ENCODE measurements at places on chromosomes 4 and X.

GRCh38 chrX:13994104-13994503 is 35.6 kb downstream of the GEMIN8 start:
- DNase-seq = no peak

DNA sequence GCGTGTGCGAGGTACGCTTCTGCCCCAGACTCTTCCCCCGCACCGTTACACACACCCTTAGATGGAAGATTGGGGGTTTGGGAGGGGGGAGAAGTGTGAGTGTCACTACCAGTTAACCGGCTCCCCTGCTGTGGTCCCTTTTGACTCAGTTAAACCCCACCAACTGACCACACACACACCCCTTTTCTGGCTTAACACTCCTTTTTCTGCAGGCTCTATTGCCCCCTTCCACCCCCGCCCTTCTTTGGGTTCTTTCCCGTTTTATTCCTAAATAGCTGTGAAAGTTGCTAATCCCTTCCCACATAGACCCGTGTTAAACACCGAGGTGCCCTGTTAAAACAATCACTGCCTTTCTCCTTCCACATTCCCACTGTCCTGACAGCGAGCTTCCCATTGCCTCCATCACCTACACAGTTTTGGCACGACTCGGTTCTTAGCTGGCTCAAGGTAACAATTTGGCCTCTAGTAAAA is 3.7 kb upstream of the NR3C2 start:
- no peak for DNase-seq

DNA sequence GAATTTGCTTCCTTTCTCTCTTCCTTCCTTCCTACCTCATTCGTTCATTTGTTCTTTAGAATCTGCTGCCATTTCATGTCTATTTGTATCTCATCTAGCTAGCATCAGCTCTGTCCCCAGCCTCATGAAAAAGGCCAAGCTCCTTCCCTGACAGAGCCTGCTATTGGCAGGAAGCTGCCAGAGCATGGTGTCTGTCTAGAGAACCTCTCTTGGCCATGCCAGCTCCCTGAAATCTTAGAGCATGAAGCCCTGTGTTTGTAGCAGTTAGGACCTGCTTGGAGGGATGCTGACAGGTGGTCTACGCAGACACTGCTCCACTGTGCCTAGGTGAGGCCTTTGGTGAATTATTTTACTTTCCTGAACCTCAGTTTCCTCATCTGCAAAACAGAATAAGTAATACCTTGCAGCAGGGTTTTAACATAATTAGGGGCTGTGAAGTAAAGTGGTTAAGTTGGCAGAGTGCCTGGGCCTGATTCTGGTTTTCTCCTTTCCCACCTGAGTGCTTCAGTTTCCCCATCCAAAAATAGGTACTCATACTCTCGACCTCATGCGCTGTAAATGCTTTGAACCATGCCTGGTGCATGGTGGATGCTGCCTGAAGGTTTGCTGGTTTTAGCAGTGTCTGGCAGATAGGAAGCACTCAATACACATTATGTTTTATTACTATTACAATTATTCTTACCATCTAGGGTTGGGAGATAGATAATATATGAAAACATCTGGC is 4.7 kb downstream of the PTTG2 start:
- no peak for DNase-seq

GRCh38 chr4:633976-634598 is 8.7 kb downstream of the PDE6B start:
- no peak for DNase-seq

GRCh38 chr4:142130666-142131065 is 494.3 kb downstream of the IL15 start:
- DNase-seq = no peak

DNA sequence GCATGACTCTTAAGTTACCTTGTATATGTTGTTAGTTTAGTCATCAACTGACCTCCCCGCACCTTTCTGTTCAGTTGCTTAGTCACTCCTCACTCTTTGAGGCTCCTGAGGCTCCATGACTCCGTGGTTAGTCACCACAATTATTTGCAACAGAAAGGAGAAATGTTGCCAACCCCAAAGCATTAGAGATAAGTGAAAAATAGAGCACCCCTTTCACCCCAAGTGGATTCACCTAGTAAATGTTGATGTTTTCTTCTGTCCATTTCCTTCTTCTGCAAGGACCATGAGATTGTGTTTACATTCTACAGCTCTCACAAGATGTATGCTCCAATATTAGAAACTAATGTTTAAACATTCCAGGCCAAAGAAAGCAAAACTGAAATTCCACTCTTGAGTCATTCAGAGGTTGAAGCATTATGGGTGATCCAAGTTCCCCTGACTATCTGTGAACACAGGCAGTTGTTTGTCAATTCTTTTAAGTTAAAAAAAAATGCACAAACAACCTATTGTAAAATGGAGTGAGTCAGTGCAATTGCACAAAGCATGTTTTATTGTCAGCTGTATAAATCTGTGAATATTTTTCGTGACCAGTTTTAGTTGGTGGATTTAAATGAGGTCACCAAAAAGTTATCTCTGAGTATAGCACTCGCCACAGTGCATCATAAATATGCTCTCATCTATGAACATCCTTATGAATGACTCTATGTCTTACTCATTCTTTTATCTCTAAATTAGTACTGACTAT is 552.4 kb upstream of the MAGEB2 start:
- DNase-seq = no peak

Measured in stimulated activated CD8-positive, alpha-beta memory T cell treated with anti-CD3 and anti-CD28 coated beads, Interleukin-7, amount 100 ng/mL, for 1 hour (primary cell).